GM06990 (cell line): ENCODE measurements at places on chromosomes 16 and 17.

DNA sequence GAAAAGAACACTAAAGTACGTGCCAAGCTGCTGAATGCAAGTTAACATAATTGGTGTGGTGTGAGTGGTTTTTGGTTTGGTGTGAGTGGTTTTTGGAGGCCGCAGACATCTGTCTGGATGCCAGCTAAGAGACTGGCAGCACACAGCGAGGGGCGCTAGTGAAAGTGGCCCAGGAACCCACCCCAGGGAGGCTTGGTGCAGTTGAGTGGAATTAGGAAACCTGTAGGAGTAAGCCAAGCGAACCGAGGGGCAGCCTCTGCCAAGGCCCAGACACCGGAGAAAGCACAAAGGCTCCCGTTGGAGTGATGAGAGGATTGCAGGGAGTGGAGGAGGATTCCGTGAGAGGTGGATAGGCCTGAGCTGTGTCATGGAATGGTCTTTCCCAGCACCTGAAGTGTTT is 24.6 kb upstream of the SLC5A11 start:
- no peak for DNase-seq

DNA sequence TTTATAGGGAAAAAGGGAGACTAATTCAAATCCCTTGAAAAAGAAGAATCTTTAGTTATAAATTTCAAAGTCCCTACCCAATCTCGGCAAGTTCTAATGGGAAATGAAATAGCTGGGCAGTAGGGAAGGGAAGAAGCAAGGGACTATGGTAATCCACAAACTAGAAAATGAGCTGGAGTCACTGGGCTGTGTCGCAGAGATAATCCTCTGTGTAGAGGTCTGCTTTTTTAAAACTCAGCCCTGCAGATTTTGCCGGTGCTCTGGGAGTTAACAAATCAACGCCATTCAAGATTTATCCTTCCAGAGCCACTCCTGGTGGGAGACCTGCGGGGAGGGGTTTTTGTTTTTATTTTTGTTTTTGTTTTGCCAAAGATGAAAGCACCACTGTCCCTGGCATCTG is 20.8 kb downstream of the SNX11 start:
- DNase-seq = no peak

GRCh38 chr17:67862614-67863217 is 37.4 kb downstream of the BPTF start:
- no peak for DNase-seq

GRCh38 chr17:50865060-50865867 is 890 bp downstream of the TOB1 start:
- DNase-seq = peak; percentile 66

DNA sequence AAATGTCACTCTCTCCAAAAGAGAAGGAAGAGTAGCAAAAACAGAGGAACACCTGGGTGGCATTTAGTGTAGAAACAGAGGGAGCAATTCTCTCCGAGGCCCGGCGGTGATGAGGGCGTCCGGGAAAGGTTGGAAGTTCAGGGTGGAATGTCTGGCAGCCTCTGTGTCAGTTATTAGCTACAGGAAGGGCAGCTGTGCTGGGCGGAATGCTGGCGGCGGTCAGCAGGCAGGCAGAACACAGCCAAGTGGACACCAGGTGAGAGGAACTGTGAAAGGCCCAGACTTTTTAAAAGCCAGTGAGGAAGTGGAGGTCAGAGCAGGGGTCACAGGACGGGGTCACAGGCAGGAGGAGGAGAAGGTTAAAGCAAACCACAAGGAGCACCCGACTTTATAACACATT is 238.1 kb downstream of the NTN1 start:
- no peak for DNase-seq

GRCh38 chr17:8072729-8073461 is 14.6 kb downstream of the ALOX12B start:
- no peak for DNase-seq

- no peak for DNase-seq
Measured at GRCh38 chr17:48368352-48368908, 61.6 kb downstream of the SKAP1 start.

- DNase-seq = no peak
Measured at GRCh38 chr16:56984639-56985038, 4.7 kb upstream of the NLRC5 start.

GRCh38 chr17:2478458-2478857 is 33.2 kb downstream of the METTL16 start:
- no peak for DNase-seq

- no peak for DNase-seq
Measured at GRCh38 chr17:47714773-47715396, 18.2 kb upstream of the TBX21 start.

DNA sequence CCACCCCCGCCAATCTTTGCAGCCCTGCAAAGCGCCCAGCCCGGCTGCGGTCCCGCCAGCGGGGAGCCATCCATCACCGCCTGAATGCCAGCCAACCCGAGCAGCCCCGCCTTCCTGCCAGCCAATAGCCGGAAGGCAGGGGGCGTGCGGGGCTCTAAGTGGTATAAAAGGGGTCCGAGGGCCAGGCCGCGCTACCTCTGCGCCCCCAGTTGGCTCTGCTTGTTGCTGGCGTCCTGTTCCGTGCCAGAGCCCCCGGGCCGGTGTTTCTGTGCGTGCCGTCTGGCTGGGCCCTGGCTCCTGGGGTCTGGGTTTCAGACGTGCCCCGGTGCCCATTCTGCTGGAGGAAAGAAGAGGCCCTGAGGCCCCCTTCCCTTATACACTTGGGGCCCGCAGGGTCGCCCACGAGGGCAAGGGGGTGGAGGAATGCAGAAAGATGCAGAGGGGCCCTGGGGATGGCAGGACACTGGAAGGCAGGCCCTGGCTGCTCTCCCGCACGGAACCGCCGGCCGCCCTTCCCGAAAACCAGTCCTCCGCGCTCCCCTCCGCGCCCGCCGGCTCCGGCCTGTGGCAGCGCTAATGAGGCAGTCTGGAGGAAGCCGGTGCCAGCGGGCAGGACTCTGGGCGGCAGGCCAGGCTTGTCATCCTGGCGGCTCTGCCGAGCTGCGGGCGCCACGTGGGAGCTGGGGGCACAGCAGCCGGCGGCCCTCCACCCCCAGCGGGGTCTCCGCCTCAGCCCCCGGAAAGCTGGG is 14.0 kb downstream of the COPZ2 start:
- DNase-seq = peak; percentile 61

DNA sequence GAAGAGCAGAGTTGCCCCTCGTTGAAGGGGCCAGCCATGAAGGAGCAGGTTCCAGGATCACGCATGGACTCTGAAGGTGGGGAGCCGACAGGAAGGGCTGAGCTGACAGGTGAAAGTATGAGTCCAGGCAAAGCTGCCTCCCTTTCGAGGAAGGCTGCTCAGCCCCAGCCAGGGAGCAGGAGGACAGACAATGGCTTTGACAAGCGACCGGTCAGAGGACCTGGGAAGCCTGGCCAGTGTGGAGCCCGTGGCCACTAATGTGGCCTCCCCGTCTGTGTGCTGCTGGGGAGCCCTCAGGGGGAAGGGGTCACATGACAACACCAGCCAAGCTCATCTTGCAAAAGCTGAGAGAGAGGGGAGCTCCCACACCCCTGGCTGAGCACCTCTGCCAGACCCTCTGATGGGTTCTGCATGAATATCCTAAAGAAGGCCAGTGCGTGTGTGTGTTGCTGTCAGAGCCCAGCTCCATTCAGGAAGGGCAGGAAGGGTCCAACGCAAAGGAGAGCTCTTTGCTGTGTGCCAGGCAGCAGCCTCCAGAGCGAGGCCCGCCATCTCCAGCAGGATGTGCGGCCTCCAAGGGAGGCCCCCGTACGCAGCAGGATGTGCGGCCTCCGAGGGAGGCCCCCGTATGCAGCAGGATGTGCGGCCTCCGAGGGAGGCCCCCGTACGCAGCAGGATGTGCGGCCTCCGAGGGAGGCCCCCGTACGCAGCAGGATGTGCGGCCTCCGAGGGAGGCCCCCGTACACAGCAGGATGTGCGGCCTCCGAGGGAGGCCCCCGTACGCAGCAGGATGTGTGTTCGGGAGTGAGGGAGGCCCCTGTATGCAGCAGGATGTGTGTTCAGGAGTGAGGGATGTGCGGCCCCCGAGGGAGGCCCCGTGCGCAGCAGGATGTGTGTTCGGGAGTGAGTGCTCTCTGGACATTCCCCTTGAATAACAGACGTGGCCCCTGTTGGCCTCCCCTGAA is 102.1 kb upstream of the CHMP6 start:
- DNase-seq = no peak

DNA sequence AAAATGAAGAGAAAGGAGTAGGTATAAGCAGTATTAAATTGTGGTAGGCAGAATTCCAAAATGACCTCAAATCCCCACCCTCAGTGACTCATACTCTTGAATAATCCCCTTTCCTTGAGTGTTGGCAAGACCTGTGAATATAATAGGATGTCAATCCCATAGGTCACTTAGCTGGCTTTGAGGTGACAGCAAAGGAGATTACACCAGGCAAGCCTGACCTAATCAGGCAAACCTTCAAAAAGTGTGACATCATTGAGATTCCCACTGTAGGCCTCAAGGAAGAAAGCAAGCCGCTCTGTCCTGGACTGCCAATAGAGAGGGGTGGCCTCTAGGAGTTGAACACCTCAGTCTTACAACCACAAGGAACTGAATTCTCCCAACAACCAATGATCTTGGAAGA is 535.2 kb downstream of the RBFOX1 start:
- DNase-seq = no peak

GRCh38 chr16:65745201-65745708 is 621.2 kb upstream of the CDH5 start:
- DNase-seq = no peak

- DNase-seq = no peak
Measured at GRCh38 chr17:63150490-63150889, 184.5 kb downstream of the TANC2 start.

GRCh38 chr17:72240333-72240732 is 119.5 kb downstream of the SOX9 start:
- DNase-seq = no peak

- DNase-seq = no peak
Measured at GRCh38 chr17:14409292-14409691, 108.4 kb downstream of the HS3ST3B1 start.

- DNase-seq = no peak
Measured at GRCh38 chr17:45246861-45247428, 14.9 kb downstream of the SPATA32 start.

- no peak for DNase-seq
Measured at GRCh38 chr16:53433509-53433908, 762 bp upstream of the RBL2 start.

- DNase-seq = peak; percentile 67
Measured at GRCh38 chr17:48024149-48025039, 13.2 kb downstream of the COPZ2 start.

- no peak for DNase-seq
Measured at GRCh38 chr16:72664056-72664508, 383.8 kb downstream of the ZFHX3 start.

GRCh38 chr17:5582209-5583185 is 1.8 kb downstream of the NLRP1 start:
- DNase-seq = no peak

GRCh38 chr17:17425005-17425404 is 51.8 kb upstream of the MED9 start:
- DNase-seq = no peak

GRCh38 chr17:79454826-79455225 is 156.0 kb downstream of the RBFOX3 start:
- DNase-seq = no peak

- DNase-seq = no peak
Measured at GRCh38 chr17:78868391-78868790, 27.8 kb upstream of the USP36 start.

DNA sequence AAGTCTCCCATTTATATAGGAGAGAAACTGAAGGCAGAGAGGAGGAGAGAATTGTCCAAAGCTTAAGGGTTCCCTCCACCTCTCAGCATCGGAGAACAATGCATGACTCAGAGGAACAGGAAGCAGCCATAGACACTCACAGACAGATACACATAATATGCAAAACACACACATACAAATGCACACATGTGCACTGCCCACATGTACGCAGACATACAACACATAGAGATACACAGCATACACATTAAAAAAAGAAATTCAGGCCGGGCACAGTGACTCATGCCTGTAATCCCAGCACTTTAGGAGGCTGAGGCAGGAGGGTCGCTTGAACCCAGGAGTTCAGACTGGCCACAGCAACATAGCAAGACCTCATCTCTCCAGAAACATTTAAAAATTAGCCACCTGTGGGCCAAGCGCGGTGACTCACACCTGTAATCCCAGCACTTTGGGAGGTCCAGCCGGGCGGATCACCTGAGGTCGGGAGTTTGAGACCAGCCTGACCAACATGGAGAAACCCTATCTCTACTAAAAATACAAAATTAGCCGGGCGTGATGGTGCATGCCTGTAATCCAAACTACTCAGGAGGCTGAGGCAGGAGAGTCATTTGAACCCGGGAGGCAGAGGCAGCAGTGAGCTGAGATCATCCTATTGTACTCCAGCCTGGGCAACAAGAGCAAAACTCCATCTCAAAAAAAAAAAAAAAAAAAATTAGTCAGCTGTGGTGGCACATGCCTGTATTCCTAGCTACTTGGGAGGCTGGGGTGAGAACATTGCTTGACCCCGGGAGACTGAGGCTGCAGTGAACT is 11.3 kb downstream of the ERAL1 start:
- no peak for DNase-seq

DNA sequence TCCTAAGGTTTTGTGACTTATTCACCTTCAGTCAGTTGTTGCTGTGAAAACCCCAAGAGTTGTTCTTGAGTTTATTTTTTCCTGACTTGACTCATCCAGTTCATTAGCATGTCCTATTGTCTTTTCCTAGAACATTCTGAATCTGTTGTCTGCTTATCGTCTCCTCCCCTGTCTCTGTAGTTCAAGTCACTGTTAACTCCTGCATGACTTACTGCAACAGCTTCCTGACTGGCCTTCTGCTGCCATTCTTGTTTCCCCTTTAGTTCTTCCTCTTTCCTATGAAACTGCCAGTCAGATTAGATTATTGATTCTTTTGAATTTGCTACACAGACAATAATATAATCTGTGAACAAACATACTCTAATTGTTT is 161.5 kb downstream of the FTO start:
- no peak for DNase-seq

DNA sequence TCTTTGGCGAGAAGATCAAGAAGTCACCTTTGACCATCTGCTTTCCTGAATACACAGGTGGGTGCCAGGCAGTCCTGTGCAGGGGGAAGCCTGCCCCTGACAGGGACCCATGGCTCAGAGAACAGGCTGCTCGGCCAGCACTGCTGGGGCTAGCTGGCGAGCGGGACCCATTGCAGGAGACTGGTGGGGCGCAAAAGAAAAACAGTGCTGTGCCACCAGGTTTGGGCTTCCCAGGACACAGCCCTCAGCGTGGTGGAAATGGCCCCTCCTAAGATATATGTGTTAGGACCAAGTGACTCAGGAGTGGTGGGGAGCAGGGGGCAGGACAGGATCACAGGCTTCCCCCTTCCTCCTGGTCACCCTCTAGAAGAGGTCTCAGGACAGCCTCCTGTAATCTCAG is 73.9 kb downstream of the AMFR start:
- DNase-seq = no peak

DNA sequence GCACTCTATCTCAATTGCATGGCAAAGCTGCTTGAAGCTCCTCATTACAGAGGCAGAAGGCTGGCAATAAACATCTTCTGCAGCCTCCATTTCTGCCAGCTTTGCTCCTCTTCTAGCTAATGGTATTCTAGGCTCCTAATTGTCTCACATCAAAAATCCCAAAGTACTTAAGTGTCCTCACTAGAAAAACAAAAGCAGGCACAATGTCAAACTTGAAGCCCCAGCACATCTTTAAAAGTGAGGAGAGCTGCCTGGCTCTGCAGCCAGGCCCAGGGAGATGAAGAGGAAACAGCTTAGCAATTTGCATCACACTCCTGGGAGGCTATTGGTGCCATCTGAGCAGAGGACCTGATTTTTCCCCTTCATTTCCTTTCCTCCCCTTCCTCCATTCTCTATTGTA is 197.1 kb downstream of the KCNJ2 start:
- no peak for DNase-seq
